ENCODE measurements at places on chromosomes 2 and 18.

DNA sequence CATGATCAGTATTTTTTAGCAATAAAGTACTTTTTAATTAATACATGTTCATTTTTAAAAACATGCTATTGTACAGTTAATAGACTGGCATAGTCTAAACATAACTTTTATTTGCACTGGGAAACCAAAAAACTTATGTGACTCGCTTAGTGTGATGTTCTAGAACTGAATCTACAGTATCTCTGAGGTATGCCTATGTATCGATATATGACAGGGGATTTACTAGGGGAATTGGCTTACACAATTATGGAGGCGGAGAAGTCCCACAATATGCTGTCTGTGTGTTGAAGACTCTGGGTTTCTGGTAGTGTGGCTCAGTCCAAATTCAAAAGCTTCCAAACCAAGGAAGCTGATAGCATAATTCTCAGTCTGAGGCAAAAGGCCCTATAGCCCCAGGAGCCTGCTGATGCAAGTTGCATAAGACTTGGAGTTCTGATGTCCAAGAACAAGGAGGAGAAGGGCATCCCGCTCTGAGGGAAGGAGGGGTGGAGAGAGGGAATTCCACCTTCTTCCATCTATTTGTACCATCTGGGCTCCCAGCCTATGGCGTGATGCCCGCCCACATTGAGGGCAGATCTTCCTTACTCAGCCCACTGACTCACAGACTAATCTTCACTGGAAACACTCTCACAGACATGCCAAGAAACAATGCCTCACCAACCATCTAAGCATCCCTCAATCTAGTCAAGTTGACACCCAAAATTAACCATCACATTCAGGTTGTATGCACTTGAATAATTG, 27.5 kb downstream of the ZNF638 start:
- DNase-seq = no peak

- no peak for DNase-seq
Measured at GRCh38 chr2:37797081-37797480, 125.6 kb upstream of the CDC42EP3 start.

- DNase-seq = no peak
Measured at GRCh38 chr2:80395251-80395650, 90.7 kb upstream of the LRRTM1 start.

DNA sequence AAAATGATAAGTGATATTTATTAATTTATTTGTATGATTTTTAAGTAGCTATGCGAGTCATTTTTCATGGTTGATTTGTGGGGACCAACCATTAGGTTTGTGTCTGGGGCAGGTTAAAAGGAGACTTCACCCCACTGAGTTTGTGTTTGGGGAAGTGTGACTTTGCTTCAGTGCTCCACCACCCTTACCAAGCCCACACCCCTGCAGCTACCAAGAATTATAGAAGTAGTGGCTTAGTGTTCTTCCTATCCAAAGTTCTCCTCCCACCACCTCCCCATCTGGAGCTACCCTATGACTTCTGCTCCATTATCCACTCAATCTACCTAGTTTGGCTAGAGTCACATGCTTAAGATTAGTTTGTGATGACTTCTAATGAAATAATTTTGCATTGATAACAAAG, 182.1 kb upstream of the ZEB2 start:
- DNase-seq = no peak

GRCh38 chr2:132929786-132930185, 259.8 kb upstream of the LYPD1 start:
- DNase-seq = no peak

DNA sequence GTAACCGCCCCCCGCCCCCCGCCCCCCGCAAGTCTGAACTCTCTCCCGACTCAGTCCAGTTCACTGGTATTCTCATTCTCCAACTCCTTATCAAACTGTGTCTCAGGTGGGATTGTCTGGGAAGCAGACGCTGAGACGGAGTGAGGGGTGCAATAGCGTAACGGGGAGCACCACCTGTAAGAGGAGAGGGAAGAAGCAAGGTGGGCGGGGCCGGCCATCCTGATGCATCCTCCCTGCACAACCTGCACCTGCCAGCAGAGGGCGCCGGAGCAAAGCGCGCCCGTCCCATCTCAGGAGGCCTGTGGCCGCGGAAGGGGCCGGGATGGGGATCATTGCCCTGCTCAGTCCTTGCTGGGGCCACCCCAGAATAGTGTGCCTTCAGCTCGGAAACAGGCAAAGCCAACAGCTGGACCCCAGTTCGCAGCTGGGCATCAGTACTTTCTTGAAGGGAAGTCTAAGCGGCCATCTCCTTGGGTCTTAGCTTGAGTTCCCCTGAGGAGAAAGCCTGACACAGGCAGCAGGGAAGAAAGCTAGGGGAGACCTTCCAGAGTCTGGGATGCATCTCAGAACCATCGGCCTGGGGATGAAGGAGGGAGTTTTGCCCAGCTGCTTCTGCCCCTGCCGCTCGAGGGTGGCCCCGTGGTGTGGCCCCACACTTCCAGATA, 208.0 kb downstream of the TFCP2L1 start:
- peak; percentile 68 for DNase-seq

DNA sequence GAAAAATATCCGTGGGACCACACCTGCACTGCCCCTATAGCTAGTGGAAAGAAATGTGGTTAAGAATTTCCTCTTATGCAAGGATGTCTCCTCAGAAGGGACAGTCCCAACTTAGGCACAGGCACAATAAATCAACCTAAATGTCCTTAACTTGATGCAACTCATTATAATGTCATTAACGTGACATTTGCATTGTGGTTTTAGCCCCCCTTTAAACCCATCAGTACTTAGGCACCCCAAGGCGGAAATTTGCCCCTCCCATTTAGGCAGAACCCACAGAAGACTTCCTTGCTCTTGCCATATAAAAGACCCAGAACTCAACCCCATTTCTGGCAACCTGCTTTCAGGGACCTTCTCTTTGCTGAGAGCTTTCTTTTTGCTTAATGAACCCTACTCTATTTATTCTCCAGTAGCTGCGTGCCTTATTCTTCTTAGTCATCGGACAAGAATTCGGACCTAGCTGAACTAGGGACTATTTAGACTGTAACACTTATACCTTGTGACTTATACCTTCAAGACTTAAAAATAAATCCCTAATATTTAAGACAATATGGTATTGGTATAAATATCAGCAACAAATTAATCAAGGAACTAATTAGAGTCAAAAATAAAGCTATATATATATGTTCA, 1281.6 kb upstream of the TMEFF2 start:
- DNase-seq = peak; percentile 41

- peak; percentile 97 for DNase-seq
Measured at GRCh38 chr2:72367530-72368225, 220.0 kb upstream of the CYP26B1 start.

DNA sequence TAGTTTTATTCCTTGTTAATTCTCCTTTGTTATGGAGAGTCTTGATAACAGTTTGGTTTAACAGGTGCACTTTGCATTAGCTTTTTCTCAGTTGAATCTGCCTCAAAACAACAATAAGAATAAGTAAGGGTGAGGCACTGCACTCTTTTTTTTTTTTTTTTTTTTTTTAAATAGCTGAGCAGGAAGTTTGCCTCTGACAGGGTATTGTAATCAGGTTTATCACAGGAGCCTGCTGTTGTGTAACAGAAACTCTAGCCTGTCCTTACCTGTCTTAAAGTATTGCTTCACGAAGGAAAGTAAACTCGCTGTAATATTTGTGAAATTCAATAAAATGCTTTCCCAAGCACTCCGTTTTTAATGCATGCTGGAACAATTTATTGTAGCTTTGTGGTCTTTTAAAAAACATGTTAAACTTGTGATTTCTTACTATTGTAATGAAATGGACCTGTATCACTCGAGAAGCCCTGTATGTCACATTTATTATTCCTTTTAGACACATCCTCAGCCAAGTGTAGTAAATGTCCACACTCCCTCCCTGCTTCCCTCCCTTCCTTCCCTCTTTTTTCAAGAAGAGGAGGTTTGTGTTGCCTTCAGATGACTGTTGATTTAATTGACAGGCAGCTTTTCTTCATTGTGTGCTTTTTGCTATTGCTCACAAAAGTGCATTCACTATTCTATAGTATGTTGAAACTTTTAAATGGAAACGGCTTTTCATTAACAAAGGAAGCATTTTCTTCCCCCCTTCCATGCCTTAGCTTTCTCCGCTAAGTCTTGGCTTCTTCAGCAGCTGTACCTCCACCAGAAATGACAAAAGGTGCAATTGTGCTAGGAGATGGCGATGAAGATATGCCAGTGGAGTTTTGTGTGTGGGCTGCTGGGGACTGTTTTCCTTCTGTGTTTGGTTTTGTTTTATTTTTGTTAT, 52.7 kb downstream of the TAF1B start:
- peak; percentile 6 for DNase-seq

GRCh38 chr18:70368903-70369302, 80.1 kb downstream of the SOCS6 start:
- no peak for DNase-seq

GRCh38 chr2:71298914-71299313, 32.7 kb upstream of the ZNF638 start:
- DNase-seq = no peak

- DNase-seq = no peak
Measured at GRCh38 chr18:75052475-75052874, 156.5 kb downstream of the PTGR3 start.

GRCh38 chr2:237486819-237487448, at the start of gene MLPH:
MLPH (plus strand) TSS chr2:237487251; CDS start chr2:237493427, 6,176 bp downstream.
- peak; percentile 89 for DNase-seq

DNA sequence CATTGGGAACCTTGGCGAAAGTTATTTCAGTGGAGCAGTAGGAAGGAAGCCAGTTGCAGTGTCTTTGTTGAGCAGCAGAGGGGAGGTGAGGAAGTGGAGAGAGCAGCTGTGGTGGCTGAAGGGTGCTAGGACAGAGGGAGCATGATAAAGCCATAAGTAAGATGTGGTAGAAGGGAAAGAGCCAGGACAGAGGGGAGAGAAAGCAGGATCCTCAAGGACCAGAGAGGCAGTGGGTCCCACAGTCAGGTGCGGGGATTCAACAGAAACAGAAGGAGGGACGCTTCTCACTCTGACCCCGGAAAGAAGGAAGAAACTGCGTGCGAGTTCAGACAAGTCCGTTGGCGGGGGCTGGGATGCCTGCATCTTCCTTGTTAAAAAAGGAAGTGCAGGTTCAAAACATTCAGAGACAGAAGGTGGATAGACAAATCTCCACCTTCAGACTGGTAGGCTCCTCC, at the start of gene CXCR2:
Gene CXCR2 (plus strand): TSS at position 403 of the 455 bp plus-strand sequence. CDS start 8,774 bp downstream, outside the sequence.
- DNase-seq = no peak

DNA sequence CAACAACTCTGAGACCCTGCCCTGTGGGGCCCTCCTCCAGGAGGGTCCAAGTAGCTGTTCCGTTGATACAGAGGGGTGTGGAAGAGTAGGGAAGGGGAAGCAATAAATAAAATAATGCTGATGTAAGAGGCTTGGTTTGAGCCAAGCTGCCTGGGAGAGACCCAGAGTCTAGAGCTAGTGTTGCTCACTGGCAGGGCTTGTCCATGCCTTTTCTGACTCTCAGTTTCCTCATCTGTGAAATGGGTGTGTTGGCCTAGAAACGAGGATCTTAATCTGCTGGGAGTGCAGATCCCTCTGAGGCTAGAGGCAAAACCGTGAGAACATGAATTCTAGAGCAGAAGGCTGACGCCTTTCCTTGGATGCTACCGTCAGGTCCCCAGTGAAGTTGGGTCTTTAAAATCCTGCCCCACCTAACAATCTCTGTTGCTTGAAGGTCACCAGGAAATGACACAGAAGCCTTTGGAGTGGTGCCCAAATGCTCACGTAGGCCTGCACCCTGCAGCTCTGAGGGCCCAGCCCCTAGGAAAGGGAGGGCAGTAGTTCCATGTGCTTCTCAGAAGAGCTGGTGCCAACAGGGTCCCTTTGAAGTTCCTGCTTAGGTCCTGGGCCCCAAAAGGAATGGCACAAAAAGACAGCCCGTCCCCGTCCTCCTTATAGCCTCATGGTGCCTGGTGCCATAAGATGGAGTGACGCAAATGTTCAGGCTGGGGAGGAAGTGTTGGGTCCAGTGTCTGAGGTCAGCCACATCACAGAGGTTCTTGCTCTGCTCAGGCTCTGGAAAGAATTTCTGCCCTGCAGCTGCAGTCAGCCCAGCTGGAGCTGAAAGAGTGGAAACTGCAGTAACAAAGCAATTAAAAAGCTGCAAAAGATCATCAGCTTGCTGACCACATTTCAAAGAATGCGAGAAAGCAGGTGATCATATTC, 73.2 kb upstream of the SMAD2 start:
- DNase-seq = peak; percentile 82

DNA sequence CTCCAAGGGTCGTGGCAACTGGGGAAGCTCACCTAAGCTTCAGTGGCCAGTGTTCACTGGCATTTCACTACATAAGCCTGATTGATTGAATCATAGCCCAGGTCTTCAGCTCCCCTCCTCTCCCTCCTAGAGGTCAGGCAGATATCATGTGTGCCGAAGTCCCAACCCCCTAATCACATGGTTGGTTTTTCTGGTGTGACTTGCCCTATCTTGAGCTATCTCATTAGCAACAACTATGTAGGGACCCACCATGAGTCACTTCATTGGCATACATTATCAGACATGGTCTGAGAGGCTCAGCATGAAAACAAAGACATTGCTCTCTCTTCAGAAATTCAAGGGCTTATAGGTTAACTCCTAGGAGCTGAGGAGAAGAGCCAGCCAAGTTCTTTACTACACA, 76.8 kb downstream of the LYPD1 start:
- peak; percentile 37 for DNase-seq

DNA sequence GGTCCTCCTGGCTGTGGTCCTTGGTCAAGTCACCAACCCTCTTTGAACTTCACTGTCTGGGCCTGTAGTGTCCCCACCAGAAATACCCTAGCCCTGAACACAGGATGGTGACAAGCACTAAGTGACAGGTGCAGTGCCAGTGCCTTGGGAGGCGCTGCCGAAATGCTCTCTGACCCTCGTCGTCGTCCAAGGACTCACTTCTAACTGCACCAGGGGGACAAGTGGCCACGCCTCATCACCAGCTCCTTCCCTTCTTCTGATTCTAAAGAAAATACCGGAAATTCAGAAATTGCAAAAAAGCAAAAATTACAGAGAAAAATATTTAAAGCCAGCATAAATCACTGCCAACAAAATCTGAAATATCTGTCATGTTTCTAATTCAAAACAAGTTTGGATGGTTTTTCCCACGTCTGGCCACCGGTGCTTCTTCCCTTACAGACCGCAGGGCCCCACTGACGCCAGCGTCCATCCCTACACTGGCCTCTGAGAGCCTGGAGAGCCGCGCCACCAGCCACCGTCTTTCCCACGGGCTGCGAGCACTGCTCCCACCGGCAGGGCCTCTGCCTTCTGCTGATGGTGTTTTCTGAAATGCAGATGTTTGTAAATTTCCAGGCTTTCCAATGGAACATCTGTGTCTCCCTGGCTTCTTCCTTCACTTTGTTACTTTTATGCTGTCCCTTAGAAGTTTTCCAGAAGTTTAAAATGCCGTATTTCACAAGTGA, 37.4 kb upstream of the GPC1 start:
- no peak for DNase-seq

- no peak for DNase-seq
Measured at GRCh38 chr2:106839849-106840595, 45.9 kb downstream of the ST6GAL2 start.
